Fibroblast of upper back skin (primary cell): ENCODE measurements at places on chromosomes 3 and 15.
A peak's percentile ranks its signal among the peaks of the same experiment; 100 is the strongest.

- DNase-seq, result peak; percentile 40
Measured at GRCh38 chr3:13073326-13074005, at the start of gene IQSEC1. Gene IQSEC1, minus strand, starts transcription at chr3:13073429. Its CDS starts 415 bp downstream, at chr3:13073014.

GRCh38 chr15:24761704-24762302, 86.2 kb downstream of the NPAP1 start:
- DNase-seq, result peak; percentile 1

GRCh38 chr3:32147509-32147908, 41.1 kb downstream of the GPD1L start:
- DNase-seq, result no peak

DNA sequence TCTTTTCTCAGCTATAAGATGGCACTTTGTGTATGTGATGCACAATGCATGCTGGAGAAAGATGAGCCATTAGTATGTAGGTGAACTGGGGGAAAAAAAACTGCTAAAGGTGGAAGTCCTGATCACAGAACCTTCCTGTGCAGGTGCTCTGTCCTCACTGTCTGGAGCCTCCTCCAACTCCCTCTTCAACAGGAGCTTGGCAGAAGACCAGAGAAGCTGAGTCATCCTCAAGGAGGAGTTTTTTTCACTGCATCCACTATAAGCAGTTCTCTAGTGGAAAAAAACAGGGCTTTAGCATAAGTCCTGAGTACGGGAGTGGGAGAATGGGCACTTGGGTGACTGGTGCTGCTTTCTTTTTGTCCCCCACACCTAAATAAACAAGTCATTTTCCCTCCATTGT, 168.4 kb upstream of the CADPS start:
- DNase-seq, result peak; percentile 72

DNA sequence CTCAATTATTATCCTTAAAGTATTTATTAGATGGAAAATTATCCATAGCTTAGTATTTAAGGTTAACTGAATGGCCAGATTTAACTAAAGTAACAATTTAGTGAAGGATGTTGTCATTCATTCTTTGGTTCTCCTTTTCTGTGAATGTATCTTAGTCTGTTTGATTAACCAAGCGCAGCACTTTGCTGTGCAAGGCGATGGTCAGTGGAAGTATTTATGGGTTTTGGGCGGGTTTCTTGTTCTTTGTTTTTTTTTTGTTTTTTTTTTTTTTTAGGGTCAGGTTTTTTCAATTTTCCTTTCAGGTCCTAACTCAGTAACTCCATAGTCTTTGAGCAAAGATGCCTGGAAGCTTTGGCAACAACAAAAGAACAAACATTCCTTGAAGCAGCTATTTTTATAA, 328.8 kb downstream of the PTPRG start:
- no peak for DNase-seq

- DNase-seq, result no peak
Measured at GRCh38 chr3:40588406-40588805, 63.6 kb downstream of the ZNF621 start.

DNA sequence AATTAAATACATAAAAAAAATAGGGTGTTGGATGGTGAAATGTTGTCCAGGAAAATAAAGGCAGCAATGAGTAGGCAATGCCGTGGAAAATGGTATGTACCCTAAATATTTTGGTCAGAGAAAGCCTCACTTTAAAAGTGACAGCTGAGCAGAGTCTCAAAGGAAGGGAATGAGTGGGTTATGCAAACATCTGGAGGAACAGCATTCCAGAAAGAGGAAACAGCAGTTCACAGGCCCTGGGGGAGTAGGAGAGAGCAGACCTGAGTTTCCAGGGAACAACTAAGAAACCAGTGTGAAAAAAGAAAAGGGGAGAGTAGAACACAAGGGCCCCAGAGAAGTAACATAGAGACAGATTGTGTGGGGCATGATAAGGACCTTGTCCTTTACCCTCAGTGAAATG, 230.0 kb upstream of the CNTN3 start:
- peak; percentile 36 for DNase-seq

DNA sequence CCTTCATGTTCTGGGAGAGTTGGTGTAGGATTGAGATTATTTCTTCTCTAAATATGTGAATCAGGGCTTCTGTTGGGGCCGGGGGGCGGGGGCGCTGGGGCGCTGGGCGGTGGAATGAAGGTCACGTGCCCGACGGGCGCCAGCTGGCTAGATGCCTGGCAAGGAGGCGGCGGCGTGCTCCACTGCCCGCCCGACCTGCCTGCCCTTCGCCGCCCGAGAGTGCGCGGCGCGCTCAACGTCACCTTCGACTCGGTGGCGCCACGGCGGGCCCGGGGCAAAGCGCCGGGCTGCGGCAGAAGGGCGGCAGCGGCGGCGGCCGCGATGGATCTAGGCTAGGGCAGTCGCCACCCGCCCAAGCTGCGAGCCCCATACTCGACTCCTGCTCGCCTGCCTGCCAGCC, 47.0 kb upstream of the LHFPL4 start:
- DNase-seq, result peak; percentile 3

GRCh38 chr15:77517579-77517978, 96.9 kb downstream of the HMG20A start:
- DNase-seq, result no peak

GRCh38 chr15:25733036-25733855, 129.9 kb downstream of the ATP10A start:
- DNase-seq, result no peak

- no peak for DNase-seq
Measured at GRCh38 chr15:31660816-31661215, 334.2 kb downstream of the KLF13 start.

DNA sequence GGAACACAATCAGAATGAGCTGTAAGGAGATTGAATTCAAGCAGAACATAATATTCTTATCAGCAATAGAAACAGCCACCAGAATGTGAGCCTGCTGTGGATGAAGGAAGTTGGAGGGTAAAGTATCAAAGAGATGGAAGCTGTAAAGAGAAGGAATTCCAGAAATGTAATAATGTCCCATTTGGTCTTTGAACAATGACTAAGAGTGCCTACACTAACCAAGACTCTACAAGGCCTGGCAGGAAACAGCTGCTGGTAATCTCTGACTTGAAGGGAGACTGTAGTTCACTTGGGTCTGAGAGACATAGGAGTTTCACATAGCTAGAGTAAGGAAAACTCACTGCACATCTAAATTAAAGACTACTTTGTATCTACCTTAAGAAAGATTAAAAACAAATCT, 1176.0 kb upstream of the ALCAM start:
- peak; percentile 14 for DNase-seq

GRCh38 chr15:39534996-39535395, 45.9 kb upstream of the THBS1 start:
- no peak for DNase-seq

GRCh38 chr3:182544542-182544941, 248.8 kb upstream of the ATP11B start:
- DNase-seq, result no peak

- no peak for DNase-seq
Measured at GRCh38 chr3:120659285-120659684, 22.8 kb downstream of the HGD start.

- DNase-seq, result peak; percentile 59
Measured at GRCh38 chr3:185796431-185797107, 28.3 kb downstream of the IGF2BP2 start.

GRCh38 chr15:49978121-49978520, 140.9 kb downstream of the ATP8B4 start:
- DNase-seq, result peak; percentile 21

GRCh38 chr3:108818404-108818803, 4.2 kb upstream of the TRAT1 start:
- no peak for DNase-seq

- peak; percentile 78 for DNase-seq
Measured at GRCh38 chr3:55518451-55518850, 31.3 kb upstream of the WNT5A start.

DNA sequence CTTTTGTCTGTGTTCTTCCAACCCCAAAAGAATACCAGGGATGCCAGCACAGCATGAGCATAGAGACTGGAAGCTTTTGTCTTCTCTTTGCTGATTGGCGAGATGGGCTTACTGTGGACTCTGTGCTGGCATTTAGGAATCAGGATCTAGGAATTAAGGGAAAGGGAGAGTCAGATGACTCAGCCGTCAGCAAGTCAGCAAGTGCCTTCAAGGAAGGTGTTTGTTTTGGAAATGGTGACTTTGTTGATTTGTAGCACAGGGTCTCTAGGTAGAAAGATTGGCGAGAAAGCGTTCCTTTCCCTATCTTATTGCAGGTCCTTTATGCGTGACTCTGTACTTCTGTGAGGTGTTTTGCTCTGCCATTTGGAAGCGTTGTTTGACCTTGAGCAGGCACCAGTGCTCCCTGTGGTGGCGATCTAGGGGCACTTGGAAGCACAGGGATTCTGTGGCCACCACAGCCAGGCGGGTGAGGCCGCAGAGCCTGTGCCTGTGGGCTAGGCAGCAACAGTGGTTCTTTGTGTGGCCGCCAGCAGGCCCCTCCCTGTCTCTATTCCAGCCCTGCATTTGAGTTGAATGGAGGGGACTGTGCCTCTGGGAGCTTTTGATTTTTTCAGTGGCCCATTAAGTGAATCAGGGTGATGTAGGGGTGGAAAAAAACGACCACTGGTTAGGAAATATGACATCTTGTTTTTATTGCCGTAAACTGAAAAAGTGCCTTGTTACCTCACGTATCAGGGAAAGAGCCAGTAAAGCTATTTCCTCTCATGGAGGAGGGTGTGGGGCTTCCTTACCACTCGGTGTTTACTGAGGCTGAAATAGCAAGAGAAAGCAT, 19.0 kb downstream of the FAN1 start:
- DNase-seq, result peak; percentile 64

DNA sequence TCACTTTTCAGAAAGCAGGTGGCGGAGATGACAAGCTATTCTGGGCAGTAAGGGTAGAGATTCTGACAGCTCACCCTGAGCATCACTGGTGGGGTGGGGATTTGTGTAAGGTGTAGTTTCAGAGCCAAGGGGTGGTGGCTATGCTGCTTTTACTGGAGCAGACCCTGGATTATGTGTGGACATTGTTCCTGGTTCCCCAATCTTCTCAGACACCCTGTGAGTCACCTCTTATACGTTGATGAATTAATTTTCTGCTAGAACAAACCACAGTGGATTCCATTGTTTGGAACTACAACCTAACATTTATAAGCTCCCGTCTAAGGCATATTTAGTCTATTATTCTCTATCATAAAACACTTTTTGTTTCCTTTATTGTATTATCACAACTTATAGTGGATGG, 169.5 kb upstream of the COL8A1 start:
- DNase-seq, result no peak

GRCh38 chr15:97026781-97027180, 696.3 kb downstream of the NR2F2 start:
- DNase-seq, result no peak

GRCh38 chr3:175150812-175151401, 291.8 kb downstream of the NAALADL2 start:
- peak; percentile 9 for DNase-seq

GRCh38 chr3:81005992-81006391, 755.5 kb downstream of the GBE1 start:
- no peak for DNase-seq

- no peak for DNase-seq
Measured at GRCh38 chr15:77529394-77530159, 103.1 kb downstream of the LINGO1 start.

DNA sequence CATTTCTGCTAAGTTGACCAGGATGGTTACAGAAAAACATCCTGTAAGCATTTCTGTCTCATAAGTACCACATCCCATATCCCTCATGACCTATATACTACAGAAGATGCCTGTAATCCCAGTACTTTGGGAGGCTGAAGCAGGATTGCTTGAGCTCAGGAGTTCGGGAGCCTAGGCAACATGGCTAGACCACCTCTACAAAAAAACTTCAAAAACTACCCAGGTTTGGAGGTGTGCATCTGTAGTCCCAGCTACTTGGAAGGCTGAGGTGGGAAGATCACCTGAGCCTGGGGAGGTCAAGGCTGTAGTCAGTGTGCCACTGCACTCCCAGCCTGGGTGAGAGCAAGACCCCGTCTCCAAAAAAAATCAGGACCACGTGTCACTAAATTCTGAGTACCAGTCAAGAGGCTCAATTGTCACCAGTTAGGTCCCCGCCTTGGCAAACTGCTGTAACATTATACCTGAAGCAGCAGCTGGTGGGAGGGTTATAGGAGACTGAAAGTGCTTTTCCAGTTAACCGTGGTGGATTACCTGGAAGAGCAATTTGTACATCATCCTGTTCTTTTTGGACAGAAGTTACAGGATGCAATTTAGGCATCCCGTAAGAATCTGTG, 6.2 kb downstream of the RPL32 start:
- no peak for DNase-seq

DNA sequence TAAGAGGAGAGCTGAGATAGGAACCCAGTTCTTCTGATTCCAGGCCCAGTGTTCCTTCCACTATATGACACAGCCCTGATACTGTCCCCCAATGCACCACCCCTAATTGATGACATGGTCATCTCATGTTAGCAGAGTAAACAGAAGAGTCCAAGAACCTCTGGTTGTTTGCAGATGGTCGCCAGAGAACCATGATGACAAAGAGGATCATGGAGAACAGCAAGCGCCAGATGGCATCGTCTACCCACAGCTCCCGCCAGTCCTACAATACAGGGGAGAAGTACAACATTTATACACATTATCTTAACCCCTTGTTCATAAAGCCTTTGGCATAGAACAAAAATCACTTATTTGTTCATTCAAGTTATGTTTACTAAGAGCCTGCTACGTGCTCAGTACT, 18.5 kb upstream of the VPS39 start:
- DNase-seq, result no peak

GRCh38 chr15:47661661-47662180, 55.6 kb upstream of the SEMA6D start:
- DNase-seq, result peak; percentile 19

DNA sequence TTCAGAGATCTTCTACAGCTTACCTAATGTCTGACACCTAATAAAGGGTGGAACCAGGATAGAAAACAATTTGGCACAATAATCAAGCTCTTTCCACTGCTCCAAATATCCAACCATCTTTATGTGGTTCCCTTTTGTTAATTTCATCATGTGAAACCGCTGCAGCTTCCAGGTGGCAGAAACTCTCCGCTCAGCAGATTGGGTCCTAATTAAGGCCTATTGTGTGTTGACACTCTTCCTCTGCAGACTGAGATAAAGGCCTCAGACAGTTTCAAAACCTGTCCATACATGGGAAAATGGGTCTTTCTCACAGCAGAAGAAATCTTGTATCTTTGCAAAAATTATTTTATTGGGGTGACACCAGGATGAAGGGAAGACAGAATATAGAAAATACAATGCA, 1002.4 kb upstream of the SEMA6D start:
- no peak for DNase-seq

GRCh38 chr3:150149651-150150051, 179.0 kb upstream of the PFN2 start:
- peak; percentile 88 for DNase-seq

DNA sequence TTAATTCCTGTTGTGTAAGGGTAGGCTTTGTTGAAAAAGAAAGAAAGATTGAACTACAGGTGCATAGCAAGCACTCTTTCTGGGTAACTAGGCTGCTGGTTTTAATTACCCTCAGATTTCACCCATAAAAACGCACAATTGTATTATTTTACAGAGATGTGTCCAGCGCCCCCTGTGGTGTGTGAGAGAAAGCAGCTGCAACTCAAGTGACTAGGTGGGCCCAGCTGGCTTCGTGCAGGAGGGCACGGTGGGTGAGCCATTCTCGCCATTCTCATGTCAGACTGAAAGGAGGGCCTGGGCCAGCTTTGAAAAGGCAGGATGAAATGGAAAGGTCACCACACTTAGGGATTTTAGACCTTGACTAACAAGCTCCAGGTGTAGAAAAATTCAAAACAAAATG, 122.6 kb downstream of the LRIG1 start:
- DNase-seq, result peak; percentile 38

GRCh38 chr3:190337301-190337700, 15.1 kb upstream of the CLDN1 start:
- no peak for DNase-seq
